ENCODE measurements at places on chromosomes 1 and 21.

DNA sequence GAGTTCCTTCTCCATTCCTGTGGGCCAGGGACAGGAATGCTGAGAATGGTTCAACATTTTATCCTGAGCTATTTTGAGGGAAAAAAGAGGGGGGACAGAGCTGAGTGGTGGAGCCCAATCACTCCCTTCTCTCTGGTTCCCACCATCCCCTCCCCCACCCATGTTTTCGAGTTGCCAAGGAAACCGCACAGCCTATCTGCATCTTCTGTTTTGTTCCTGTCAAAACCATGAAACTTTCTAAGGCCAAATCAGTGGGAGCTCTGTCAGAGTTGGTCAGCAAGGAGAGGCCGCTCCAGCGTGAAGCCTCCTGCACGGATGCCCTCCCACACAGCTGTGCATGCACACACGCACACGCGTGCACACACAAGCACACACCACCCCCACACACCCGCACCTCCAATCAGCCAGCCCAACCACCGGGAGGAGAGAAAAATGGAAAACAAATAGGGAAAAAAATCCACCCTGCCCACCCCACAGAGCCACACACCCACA lies 54.5 kb upstream of the ATP2B4 start:
- no peak for DNase-seq

DNA sequence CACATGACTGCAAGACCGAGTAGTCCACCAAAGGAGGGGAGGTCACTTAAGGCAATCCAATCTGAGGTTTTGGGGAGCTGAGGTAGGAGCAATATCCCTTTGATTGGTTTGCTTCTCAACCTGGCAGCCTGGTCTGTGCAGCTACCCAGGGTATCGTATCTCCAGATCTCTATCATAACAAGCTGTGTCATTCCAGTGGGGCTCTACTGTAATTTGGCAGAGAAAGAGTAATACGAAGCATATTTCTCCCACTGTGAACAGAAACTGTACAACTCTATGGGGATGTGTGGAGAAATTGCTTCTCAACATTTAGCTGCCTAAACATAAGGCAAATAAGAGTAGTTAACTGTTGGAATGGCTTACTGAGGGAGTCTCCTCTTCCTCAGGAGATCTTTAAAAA lies 20.6 kb downstream of the CD101 start:
- no peak for DNase-seq

DNA sequence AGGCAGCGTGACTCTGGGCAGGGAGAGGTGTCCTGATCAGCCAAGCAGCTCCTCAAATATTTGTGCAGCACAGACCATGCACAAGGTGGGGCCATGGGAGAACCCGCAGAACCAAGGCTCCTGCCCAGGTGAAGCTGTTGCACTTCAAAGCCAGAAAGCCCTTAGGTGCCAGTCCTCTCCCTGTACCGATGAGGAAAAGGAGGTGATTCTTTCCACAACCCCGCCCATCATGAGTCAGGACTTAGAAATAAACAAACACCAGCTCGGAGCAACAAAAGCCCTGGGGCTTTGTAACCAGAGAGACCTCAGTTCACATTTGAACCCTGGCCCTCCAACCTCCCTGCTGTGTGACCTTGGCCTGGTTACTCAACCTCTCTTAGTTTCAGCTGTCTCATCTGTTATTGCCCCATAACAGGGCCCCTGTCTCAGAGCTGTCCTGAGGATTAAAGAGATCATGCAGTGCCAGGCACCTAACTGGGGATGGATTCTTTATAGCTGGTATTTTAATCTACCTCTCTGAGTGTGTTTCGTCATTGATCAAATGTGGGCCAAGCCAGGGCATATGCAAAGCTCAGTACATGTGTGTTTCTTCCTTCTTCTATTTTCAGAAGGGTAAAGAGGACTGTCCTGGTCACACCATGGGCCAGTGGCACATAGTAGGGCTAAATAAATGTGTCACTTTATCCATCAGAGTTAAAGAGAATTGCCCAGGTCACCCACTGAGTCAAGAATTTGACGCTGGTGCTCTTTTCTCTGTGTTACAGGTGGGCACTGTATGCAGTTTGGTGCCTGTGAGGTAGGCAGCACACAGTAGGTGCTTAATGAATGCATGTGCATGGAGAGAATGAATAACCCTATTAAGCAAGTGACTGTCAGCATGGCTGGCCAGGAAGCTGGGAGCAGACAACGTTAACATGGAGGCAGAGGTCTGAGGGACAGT lies 1.4 kb downstream of the LDLRAD1 start:
- no peak for DNase-seq

GRCh38 chr1:234936612-234937389 lies 191.8 kb downstream of the TOMM20 start:
- DNase-seq = no peak

DNA sequence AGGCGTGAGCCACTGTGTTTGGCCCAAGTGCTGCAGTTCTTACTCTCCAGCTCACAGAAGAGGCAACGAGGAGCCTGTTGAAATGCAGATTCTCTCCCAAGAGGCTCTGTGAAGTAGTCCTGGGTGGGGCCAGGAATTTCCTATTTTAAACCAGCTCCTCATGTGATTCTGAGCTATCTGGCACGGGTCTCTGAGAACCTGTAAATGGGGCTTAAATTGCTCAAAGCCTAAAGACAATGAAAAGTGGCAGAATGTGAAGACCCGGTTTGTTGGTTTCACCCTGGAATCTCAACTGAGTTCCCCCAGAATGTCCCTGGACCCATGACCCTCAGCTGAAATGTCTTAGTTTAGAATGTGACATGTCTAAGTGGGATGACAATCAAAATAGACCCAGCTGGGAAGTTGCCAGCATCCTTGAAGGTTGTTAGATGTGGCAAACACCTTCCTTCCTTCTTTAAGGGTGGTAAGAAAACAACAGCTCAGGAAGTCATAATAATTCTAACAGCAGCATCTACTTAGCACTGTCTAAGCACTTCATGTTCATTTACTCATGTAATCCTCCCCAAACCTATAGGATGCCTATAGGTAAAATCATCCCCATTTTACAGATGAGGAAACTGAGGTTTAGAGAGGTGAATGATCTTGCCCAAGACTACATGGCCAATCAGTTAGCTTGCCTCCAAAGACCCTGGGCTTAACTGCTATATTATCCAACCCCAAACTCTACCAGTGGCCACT lies 20.9 kb upstream of the ATP5PO start:
- DNase-seq = no peak

DNA sequence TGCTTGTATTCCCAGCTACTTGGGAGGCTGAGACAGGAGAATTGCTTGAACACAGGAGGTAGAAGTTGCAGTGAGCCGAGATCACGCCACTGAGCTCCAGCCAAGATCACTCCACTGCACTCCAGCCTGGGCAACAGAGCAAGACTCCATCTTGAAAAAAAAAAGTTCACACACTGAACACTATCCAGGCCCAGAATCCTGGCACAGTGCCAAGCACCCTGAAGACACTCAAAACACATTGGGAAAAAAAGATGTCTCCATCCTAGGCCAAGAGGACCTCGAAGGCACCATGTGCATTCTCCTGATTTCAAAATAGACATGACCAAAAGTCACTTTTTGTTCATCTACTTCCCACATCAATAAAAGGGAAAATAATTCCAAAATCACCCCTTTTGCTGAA lies 38.7 kb downstream of the SLC9A1 start:
- no peak for DNase-seq

- no peak for DNase-seq
These were observed 624 bp downstream of the RIPK4 start for GRCh38 chr21:41765973-41766882.

DNA sequence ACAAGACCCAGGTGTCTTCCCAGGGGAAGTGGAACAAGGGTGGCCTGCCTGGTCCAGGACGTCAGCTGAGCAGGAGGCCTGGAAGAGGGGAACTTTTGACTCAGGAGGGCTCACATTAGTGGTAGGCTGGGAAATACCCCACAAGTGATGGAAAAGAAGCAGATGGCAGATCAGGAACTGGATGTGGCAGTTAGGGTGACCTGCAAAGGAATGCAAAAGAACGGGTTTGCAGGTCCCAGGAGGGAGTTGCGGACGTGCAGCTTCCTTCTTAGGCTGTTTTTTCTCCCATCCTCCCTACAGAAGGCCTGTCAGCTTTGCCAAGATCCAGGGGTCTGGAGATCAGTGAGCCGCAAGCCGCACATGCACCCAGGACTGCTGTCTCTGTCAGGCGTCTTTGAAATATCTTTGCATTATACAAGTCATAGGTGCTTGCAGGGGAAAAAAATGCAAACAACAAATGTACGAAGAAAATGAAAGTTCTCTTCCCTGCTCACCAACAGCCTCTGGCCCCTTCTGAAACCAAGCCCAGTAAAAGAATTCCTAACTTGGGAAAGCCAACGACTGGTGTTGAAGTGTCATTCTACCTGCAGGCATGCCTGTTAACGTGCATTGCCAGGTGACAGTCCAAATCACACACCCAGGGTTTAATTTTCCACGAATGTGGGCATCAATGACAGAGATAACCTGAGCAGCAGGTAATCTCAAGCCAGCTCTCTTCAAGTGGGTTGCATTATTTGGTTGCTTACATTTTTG lies 34.4 kb downstream of the NENF start:
- no peak for DNase-seq
